ENCODE measurements at places on chromosomes 11 and 22.

DNA sequence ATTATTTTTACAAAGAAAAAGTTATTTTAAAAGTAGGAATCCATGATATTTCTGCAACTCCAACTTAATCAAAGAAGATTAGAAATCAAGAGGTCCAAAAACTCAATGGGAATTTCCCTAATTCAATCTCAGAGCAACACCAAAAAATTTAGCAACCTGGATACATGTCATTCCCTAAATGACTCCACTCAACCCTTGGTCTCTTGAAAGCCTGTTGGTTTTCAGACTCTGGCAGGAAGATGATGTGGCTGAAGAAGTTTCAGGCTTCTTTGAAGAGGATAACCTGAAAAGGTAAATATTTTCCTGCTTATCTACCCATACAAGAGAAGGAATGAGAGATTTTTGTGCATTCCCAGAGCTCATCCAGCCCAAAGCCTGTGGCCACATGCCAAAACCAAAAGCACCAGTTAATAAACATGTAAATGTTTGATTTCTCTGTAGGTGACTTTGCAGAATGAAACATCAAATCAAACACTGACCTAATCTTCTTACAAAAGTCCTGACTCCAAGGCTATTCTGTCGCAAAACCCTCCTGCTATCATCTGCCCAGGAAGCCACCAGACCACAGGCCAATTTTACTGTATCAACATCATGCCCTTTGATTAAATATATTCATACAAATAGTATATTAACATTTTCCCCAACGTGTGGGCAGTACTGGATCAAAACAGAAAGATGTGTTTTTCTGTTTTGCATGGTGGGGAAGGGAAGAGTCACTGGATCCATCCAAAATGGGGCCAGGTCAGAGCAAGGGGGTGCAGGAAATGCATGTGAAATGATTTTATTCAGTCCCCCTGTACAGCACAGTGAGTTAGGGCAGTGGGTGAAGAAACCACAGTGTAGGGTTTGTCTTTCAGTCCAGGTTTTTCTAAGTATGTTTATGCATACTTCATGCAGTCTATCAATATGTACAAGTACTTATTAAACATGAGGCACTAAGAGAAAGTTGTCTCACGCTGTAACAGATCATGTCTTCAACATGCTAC, 38.8 kb downstream of the SMCO4 start:
- no peak for DNase-seq

DNA sequence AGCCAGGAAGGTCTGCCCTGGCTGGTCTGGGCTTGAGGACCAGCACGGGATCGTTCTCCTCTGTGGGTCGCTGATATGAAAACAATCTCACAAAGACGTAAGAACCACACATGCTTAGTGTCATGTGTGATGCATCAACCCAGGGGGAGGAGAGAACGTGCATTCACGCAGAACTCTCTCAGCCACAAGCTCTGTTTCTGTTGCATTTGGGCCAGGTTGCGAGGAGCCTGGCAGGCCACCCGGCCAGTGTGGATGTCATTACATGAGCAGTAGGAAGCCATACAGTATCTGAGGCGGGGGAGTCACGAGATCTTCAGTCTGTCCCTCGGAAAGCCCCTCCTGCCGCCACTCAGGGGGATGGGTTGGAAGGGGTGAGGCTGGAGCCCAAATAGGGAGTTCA, 53.1 kb upstream of the KCNQ1OT1 start:
- no peak for DNase-seq

DNA sequence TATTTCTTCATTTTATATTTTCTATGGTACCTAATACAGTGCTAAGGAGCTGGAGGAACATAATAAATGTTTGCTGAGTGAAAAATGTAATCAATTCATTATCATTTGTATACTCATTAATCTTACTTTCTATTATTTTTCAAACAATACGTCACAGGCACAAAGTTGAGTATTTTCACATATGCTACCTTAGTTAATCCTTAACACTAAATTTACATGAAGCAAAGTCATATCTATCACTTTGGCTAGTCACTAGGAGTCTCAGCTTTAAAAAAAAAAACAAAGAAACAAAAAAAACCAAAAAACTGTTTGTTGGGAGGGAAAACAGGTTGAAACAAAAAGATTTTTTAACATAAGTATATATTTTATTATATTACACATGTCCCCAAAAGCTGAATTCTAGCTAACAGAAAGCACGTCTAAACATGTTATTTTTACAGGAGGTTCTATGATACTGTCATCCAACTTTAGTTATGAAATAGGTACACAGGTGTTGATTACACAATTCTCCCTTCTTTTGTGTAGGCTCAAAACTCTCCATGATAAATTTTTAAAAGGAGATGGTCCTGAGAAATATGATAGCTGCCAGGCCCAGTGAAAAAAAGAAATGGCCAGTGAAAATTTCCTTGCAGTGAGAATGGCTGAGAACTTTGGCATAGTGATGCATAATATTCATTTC, 14.3 kb downstream of the HPS5 start:
- no peak for DNase-seq

- no peak for DNase-seq
Observed at GRCh38 chr11:75667831-75668450, 897 bp downstream of the MAP6 start.

- no peak for DNase-seq
Observed at GRCh38 chr11:80365076-80365725, 924.4 kb upstream of the TENM4 start.

DNA sequence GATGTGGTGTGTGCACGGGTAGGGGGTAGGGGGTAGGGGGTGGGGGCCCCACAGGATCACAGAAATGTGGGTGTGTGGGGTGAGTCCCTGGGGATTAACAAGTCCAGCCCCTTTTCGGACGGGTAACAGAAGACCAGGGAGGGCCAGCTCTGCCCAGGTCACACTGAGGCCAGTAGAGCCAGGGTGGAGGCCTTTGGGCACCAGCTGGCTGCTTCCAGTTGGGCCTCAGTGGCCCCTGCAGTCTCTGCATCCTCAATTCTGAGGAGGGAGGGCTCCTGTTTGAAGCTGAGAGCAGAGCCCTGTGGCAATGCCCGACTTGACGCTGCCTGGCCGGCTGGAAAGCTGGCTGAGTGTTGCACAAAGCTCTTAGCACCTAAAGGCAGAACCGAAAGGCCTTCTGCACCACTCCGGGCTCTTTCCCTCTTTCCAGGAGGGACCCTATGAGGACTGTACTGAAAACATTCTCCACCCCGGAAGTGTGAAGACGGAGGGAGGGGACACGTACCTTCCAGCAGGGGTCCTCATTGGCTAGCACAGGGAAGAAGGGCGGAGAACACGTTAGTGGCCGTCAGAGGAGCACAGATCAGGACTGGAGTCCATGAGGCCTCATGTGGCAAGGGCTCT, 120.4 kb downstream of the PHF21B start:
- DNase-seq: no peak

DNA sequence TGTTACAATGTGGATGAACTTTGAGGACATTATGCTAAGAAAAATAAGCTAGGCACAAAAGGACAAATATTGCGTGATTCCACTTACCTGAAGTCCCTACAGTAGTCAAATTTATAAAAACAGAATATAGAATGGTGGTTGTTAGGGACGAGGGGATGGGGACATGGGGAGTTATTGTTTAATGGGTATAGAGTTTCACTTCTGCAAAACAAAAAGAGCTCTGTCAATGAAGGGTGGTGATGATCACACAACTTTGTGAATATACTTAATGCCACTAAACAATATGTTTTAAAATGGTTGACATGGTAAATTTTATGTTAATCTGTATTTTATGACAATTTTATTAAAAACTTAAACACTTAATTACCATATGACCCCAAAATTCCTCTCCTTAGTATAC, 26.1 kb downstream of the INTS4 start:
- DNase-seq: no peak
